ENCODE measurements at places on chromosomes 1 and 21.

GRCh38 chr1:45051005-45051772, 39.1 kb downstream of the UROD start:
- no peak for DNase-seq

- no peak for DNase-seq
Observed at GRCh38 chr1:153936011-153936802, 10.3 kb downstream of the DENND4B start.

DNA sequence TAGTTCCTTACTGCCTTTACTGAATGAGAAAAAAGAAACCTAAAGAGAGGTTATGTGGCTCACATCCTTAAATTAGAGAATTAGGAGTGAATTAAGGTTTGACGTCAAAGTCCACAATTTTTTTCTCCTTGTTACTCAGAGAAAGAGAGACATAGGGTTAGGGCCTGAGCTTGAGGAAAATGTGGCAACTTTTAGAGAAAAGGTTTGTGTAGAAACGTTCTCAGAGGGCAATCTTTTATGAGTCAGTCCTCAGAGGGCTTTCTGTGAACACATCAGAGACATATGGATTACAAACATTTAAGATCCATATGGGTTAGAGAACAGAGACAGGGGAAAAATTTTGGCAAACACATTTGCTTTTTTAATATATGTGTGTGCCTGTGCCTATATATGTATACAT, 242.8 kb downstream of the TGFB2 start:
- DNase-seq = no peak

GRCh38 chr1:5554111-5554510, 438.1 kb downstream of the NPHP4 start:
- no peak for DNase-seq

DNA sequence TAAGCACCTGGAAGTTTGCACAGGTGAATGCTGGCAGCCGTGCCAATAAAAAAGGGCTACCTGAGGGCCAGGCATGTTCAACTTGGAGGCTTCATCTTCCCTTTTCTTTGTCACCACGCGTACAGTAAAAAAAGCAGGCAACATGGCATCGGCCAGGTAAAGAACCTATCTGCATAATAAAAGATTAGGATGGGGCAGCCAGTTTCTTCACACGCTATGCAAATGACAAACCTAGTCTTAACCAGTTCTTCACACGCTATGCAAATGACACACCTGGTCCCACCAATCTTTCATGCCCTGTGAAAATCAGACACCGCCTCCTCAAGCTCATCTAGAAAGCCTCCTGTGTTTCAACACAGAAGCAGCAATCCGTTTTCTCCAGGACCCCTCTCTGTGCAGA, 413.4 kb downstream of the HLX start:
- no peak for DNase-seq

- DNase-seq = no peak
Observed at GRCh38 chr21:45543371-45543709, 1.1 kb upstream of the SLC19A1 start.

DNA sequence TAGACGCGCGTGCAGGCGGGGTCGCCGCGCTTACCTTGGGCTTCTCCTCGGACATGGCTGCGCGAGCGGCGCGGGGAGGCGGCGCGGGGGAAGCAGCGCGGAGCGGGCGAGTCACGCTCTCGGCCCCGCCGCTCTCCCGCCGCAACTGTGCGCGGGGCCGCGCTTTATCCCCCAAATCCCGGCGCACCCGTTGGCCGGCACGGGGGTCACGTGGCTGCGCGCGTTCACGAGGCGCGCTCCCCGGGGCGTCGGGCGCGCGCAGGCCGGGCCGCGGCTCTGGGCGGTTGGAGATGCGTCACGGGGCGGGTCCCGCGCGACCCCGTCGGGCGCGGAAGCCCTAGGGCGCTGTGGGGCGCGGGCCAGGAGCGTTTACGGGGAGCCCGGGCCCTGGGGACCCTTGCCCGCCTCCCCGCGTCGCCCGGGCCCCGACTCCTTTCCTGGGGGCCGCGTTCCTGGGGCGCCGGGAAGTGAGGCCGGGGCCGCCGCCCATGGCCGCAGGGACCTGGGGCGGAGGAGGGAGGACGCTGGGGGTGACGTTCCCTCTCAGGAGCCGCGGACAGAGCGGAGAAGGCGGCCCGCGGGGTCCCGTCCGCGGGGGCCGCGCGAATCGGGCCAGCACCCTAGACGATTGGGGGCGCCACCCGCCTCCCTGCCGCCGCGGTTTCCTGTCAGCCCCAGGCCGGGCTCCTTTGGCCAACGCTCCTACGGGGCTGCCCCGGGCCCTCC, at the start of gene SUMO3:
SUMO3 (minus strand) TSS at position 149 of the 726 bp plus-strand sequence; CDS start at position 55, 94 bp downstream.
- peak; percentile 75 for DNase-seq

DNA sequence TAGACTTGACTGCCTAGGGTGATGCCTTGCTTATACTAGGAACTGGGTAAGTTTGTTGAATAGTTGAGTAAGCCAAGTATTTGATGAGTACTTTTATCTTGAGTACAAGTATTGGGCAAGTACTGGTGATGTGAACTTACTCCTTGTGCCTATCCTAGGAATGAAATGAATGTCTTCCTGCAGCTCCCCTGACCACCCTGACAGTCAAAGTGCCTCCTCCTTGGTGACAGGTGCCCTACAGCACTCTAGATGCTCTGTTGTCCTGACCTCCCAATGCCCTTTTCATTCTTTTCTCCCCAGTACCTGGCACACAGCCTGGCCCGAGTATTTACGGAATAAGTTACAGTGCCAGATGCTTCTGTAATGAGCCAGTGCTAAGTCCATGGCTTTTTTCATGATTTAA, 25.5 kb downstream of the PCSK9 start:
- no peak for DNase-seq

- DNase-seq = no peak
Observed at GRCh38 chr1:224406216-224406615, 28.4 kb downstream of the WDR26 start.

- no peak for DNase-seq
Observed at GRCh38 chr1:53585565-53585964, 126.4 kb downstream of the DMRTB1 start.

- DNase-seq = no peak
Observed at GRCh38 chr1:177209357-177209756, 38.6 kb downstream of the BRINP2 start.

DNA sequence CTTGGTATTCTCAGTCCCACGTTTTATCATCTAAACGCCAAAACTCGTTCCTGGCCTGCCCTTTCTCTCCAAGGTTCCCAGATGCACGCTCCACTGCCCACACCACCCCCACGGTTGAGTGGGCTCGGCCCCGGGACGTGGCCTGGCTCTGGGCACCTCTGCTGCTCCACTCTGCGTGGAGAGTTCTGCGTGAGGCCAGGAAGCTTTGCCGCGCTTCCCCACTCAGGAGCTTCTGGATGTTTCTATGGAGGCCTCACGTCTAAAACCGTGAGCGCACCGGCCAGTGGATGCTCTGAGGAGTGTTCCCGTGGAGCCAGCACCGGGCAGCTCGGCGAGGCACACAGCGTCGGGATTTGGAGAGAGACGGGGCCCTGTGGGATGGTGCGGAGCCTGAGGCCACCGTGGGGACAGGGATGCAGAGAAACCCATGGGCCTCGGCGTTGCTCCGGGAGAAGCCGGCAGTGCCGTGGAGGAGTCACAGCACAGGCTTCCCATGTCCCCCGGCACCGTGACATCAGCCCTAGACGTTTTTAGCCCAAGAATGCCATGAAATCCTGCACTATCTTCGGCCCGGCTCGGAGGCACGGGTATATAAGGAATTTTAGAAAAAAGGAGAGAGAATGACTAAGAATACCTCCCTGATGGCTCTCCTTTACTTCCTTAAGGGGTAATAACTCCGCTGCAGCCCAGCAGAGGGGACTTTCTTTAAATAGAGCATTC, 125.9 kb downstream of the PRDM16 start:
- no peak for DNase-seq

DNA sequence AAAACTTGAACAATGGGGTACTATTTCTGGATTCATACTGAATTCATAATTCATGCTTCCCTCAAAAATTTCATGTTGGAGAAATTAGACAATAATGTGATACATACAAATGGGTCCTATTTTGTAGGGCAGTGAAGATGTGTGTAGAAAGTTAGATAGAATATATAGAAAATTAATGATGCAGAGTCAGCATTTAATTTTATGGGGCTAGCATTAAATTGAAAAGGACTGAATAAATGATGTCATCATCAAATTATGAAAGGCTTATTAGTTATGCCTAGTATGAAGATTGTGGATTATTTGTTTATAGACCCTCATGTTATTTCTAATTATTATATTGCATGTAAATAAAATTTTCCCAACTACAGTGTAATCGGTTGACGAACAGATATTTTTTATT, 119.1 kb downstream of the ADGRL4 start:
- no peak for DNase-seq

- no peak for DNase-seq
Observed at GRCh38 chr1:32063261-32063681, 9.5 kb upstream of the TMEM39B start.

DNA sequence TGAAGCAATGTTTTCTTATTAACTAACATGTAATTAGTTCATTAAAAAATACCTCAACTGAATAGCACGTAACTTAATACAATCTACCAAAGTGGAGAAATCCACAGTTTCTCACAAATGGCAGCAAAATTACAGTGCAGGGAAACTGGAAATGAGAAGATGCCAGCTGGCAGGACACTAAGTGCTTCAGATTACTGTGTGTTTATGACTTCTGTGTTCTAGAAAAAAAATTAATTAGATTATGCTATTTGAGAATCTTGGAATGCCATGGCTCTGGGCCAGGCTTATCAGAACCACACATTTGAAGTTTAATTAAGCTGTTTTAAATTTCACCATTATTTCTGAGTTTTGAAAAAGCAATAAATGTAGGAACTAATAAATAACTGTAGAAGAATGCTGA, 357.6 kb downstream of the TGFB2 start:
- DNase-seq = no peak

DNA sequence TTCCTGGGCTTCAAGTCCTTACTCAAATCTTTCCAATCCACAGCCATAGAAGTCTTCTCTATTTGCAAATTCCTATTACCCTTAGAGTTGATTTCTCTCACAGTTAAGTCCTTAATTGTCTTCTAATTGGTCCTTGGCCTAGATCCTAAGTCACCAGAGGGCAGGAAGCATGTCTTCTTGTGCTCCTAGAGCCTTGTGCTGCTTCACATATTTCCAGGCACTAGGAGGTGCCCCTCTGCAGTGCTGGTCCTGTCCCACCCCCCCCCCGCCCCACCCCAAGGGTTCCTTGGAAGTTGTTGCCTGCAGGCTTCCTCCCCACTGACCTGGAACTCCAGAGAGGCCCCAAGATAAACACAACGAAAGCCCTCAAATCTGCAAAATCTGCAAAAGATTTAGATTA, 28.1 kb upstream of the TARBP1 start:
- DNase-seq = no peak

DNA sequence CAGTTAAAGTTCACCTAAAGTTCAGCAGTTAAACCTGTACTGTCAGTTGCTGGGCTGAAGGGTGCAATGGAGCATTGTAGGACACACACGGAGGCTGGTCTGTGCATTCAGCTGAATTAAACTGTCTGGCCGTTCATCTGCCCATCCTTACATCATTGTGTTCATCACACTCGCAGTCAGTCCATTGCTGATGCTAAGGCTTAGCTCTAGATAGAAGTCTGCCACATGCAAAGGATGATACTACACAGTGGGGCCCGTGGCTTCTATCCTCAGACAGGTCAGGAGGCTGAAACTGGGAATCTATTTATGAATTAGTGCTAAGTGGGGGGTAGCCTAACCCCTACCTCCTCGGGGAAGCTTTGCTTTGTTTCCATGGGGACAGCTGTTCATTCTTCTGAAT, 60.4 kb downstream of the CNIH3 start:
- no peak for DNase-seq

- no peak for DNase-seq
Observed at GRCh38 chr1:211517006-211517405, 25.0 kb upstream of the RD3 start.

GRCh38 chr1:183675381-183675780, 22.3 kb upstream of the APOBEC4 start:
- no peak for DNase-seq

- no peak for DNase-seq
Observed at GRCh38 chr1:153933955-153934354, 11.2 kb upstream of the GATAD2B start.

DNA sequence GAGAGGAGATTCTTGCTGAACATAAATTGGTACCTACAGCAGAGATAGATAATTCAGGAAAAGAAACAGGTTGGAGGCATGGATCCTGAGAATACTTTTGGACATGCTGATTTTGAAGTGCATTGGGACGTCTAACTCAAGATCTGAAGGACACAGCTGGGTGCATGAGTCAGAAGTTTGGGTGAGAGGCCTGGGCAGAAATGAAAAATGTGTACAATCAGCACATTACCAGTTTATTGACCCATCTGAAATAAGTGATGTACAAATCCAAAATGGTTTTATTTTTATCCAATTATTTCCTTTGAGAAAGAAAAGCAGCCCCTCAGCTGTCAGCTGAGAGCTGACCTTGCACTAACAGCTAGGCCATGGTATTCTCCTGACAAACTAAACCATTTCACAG, 975.2 kb upstream of the B3GALT2 start:
- DNase-seq = no peak

DNA sequence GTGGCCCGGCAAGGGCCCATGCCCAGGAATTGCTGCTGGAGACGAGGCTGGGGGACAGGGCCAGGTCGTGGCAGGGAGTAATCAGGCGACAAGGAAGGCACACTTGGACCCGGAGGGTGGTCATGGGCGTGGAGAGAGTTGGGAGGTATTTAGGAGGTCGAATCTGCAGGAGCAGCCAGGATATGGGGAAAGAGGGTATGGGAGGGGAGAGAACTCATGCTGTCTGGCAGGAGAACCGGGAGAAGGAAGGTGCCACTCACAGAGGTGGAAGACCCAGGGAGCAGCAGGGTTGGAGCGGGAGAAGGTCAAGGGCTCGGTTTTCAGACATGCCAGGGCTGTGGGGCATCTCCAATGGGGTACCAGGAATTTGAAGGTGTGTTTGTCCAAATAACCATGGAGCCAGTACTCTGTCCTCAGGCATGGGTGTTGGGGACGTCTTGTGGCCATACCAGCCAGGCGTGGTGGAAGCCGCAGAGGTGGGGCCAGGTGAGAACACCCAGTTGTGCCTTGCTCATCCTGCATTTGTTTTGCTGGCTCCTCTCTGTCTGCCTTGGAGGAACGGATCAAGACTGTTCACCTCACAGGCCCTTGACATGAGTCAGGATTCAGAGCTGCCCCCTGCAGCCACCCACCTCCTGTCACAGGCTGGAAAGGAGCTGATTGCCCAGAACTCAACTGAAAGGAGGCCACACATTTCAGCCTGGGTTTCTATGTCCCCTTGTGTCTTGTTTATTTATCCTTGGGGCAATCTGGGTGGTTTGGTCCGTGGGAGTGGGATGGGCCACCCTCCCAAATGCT, 111.6 kb downstream of the SPSB1 start:
- no peak for DNase-seq

DNA sequence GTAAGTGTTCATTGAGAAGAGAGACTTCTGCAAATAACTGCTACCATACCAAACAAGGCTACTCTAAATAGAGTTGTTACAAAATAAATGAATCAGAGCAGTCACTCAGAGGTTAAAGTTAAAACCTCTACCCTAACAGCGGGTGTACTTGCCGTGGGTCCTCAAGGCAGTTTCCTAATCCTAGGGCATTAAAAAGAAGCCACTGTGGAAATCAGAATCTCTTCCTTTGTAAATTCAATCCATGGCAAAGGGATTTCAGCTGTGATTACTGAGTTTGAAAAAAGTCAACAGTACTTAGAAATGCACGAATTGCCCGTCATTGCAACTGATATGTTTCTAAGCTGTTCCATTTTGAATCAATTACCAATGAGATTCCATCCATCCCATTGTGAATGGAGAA, 13.5 kb downstream of the TBX15 start:
- DNase-seq = no peak

- DNase-seq = no peak
Observed at GRCh38 chr1:180270530-180271271, 40.6 kb downstream of the LHX4 start.

All from stimulated activated CD8-positive, alpha-beta memory T cell treated with anti-CD3 and anti-CD28 coated beads, Interleukin-2, amount 100 ng/mL, for 48 hours (primary cell).